ENCODE measurements at places on chromosomes 2 and 18.

GRCh38 chr2:82993609-82994008, 1465.5 kb downstream of the SUCLG1 start:
- no peak for DNase-seq

DNA sequence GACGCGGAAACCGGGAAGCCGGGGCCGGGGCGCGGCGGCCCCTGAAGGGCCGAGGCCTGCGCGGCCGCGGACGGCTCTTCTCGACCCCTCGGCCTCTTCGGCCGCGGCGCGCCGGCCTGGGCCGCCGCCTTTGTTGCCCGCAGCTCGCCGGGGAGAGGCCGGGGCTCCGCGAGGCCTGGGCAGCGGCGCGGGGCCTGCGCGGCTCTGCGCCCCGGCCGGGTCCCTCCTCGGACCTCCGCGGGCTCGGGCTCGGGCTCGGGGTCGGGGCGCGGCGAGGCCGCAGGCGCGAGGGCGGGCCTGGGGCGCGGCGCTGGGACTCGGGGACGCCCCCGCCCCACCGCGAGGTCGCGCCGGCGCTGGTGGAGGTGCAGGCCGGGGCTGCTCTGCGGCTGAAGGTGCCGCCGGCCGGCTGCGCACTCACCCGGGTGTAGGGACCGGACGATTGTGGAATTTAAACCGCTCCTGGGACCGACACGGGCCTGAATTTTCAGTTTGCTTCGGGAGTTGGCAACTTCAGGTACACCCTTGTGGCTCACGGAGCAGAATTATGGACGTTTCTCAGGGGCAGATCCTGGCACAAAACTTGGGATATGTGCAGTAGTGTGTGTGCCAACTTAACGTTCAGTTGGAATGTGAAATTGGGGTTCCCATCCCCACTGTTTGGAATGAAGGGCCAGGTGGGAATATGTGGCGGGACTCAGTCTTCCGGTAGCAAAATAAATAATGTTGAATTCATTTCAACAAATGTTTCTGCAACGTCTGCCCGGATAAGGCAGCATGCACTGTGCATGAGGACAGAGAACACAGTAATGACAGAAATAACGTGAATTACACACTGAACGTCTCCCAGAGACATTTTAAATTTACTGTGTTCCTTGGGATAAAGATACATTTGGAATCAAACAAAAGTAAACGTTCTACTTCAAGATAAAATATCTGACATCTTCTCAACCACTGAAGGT, 787 bp downstream of the SOCS6 start:
- no peak for DNase-seq

DNA sequence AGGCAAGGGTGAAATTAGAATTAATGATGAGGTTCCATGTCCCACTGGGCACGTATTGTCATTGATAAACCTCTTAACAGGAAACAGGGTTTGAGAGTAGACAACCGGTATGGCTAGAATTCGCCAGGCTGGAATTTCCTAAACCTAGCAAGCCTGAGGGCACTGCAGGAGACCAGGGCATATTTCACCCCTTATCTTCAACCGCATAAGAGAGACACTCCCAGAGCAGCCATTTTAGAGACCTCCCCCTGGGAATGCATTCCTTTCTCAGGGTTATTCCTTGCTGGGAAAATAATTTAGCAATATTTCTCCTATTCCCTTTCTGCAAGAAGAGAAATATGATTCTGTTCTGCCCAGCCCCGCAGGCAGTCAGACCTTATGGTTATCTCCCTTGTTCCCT, 334.6 kb upstream of the LYPD1 start:
- no peak for DNase-seq

GRCh38 chr2:139403948-139404347, 623.8 kb upstream of the NXPH2 start:
- DNase-seq, result no peak

DNA sequence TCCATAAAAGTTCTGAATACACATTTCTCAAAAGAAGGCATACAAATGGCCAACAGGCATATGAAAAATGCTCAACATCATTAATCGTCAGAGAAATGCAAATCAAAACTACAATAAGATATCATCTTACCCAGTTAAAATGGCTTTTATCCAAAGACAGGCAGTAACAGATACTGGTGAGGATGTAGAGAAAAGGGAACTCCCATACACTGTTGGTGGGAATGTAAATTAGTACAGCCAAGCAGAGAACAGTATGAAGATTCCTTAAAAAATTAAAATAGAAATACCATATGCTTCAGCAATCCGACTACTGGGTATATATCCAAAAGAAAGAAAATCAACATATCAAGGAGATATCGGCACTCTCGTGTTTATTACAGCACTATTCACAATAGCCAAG, 1312.5 kb downstream of the DSC3 start:
- DNase-seq, result no peak

DNA sequence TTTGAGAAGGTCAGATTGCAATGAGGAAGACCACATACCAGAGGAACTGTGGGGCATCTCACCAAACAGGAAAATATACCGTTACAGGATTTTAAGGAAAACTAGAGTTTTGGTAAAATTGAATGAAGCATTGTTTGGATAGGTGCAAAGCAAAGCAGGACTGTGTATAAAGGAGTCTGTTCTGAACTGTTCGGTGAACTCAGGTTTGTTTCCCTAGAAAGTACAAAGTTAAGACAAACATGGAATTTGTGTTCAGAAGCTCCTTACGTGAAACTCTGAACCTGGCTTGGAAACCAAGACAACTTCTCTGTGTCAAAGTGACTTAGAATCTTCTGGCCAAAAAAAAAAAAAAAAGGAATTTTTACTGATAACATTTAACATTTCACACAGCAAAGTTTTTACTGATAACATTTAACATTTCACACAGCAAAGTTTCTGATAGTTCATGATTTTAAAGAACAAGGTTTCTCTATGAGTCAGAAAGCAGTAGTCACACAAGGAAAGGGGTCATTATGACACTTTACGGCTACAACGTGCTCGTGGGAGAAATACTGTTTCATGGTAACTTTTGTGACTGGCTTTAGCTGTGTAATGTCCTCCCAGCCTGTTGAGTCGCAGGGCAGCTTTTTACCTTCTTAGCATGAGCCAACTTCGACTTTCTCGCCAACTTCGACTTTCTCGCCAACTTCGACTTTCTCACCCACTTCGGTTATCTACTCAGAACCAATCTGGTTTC, 21.2 kb upstream of the TET3 start:
- no peak for DNase-seq

DNA sequence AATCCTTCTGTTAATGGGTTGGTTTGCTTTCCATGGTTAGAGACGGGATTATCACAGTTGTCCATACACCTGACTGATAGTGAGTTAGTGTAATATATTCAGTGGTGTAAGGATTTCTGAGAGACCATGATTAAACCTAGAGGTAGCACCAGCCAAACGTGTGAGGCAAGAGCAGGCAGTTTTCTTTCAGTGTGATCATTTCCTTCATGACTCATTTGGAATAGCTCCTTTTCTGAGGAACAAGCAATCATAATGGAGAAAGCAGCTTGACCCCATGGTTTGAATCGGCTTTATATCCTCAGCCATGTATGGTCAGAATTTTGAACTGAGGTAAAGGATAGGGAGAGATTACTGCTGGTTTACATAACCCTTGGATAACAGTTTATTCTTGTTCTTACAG, 2.9 kb downstream of the MXD1 start:
- no peak for DNase-seq

GRCh38 chr2:189298038-189298437, 118.5 kb upstream of the COL5A2 start:
- DNase-seq, result no peak

GRCh38 chr18:3257627-3258120, 4.3 kb upstream of the MYL12B start:
- no peak for DNase-seq

DNA sequence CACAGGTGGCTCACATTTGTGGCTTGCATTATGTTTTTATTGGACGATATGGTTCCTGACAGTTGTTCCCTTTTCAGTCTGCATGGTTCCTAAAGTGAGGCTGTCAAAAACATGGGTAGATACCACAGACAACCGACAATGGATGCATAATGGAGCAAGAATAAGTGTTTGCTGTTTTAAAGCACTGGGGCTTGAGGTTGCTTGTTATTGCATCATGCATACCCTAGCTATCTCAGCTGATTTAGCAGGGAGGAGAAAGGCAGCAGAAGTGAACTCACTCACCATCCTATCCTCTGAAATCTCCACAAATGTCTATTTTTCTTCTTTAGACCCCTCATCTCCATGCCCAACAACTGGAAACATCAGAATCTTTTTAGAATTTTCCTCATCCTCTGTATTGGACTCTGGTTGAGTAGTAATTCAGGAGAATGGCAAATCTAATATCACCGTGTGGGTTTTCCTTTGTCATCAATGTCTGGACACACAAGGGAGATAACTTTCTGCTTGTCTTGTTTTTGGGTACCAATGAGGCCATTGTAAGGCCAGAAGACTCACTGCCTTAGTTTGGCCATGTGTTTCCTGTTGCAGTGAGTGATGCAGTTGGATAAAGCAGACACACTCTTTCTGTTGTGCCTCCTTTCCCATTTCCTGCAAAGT, 46.7 kb downstream of the FBXO48 start:
- no peak for DNase-seq

GRCh38 chr2:221929259-221929658, 357.2 kb upstream of the EPHA4 start:
- DNase-seq, result no peak

GRCh38 chr2:236644502-236644911, 74.9 kb downstream of the ACKR3 start:
- no peak for DNase-seq

DNA sequence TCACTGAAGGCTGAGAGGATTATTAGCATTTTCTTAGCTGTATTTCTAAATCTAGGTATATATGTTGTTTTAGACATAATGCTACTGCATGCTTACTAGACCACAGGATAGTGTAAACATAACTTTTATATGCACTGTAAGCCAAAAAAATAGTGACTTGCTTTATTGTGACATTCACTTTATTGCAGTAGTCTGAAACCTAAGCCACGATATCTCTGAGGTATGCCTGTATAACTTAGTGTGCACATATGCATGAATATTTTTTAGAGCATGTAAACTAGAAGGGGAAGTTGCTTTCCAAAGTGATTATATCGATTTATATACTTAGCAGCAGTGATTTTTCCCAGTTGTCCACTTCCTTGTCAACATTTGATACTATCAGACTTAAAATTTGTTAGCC, 81.8 kb downstream of the SOS1 start:
- no peak for DNase-seq

DNA sequence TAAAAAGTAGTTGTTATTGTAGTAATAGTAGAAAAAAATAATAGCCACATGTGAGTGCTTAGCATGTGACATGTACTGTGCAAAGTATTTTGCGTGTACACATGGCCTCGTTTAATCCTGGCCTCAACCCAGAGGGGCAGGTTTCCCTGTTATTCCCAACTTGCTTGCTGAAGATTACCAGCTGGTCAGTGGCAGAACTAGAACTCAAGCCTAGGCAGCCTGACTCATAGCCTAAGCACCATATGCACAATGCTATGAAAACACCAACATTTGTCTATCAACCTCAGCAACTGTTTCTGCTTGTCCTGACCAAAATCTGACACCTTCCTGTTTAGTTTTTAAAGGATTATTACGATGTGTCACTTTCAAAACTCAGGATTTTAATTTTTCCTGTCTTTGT, 234.9 kb upstream of the SMAD7 start:
- no peak for DNase-seq

- DNase-seq, result no peak
These were observed 105.1 kb downstream of the COL4A4 start for GRCh38 chr2:227058888-227059399.

GRCh38 chr2:211900518-211900917, 638.1 kb downstream of the ERBB4 start:
- no peak for DNase-seq

GRCh38 chr18:40553029-40553428, 1402.0 kb upstream of the PIK3C3 start:
- DNase-seq, result no peak

DNA sequence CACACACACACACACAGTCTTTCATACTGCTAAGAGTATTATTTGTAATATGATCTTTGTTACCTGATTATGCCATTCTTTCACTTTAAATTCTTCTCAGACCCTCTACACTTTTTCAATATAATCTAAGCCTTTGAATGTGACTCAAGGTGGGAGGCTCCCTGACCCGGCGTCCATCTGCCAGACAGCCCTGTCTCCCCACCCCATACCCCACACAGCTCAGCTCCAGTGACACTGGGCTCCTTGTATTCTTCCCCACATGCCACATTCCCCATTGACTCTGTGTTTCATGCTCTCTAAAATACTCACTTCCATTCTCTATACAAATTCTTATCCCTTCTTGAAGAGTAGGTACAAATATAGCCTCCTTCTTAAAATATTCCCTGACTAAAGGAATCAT, 442.2 kb downstream of the TGIF1 start:
- DNase-seq, result no peak
